ENCODE measurements at places on chromosomes 6 and 20.

DNA sequence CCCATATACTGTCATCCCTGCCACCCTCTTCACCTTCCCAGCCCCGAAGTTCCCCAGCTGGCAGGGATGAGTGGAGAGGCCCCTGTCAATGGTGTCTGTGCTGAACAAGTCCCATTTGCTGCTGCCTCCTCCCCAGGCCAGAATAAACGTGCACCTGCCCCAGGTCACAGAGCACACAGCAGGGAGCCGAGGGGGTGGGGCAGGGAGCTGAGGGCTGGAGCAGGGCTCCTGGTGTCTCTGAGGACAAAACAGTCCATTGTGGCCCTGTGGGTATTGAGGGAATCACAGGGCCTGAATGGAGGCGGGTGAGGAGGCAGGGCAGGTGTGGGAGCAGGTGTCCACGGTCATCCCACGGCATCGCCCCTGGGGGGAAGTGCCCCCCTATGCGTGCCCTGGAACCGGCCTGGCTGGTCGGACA is 55.8 kb downstream of the SNAI1 start:
- peaks cover 3% of the 10 kb centered on the region for H3K4me1 ChIP-seq
- H3K27ac ChIP-seq: no peak overlapping the region
- no peaks in the 10 kb centered on the region for H3K36me3 ChIP-seq
- H3K4me3 ChIP-seq: no peak overlapping the region
- no peak for DNase-seq
- peaks cover 22% of the 10 kb centered on the region for H3K27me3 ChIP-seq

GRCh38 chr6:136604328-136604825 is 54.2 kb upstream of the MAP7 start:
- peaks cover 53% of the 10 kb centered on the region for H3K36me3 ChIP-seq
- no peak overlapping the region for H3K27ac ChIP-seq
- no peak overlapping the region for H3K4me3 ChIP-seq
- DNase-seq: no peak

DNA sequence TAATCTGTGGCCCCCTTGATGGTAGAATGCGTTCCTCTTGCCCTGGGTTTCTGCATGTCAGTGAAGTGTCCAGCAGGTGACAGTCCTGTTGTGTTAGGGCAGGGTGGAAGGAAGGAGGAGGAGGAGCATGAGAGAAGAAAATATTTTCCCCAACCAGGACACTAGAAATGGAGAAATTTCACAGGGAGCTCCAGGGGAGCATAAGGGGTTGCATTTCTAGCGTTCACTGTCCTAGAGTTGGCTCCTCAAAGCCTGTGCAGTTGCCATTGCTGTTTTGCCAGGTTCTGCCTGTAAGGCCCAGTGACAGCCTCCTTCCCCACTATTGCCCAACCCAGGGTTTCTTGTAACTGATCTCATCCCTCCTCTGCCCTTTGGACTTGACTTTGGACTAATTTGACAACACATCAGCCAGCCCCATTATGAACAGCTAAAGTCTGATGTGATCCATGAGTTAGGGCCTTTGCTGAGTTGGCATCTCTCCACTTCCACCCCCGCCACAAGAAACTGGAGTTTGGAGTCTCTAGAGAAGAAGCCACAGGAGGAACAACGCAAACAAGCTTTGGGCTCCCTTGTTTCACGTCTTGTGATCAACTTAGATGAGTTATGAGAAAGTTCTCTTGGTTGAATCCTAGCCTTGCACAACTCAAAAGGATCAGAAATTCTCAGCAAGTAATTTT is 14.0 kb upstream of the FAM50B start:
- H3K27ac ChIP-seq: no peak overlapping the region
- H3K4me1 ChIP-seq: no peaks in the 10 kb centered on the region
- no peak overlapping the region for H3K4me3 ChIP-seq
- H3K36me3 ChIP-seq: no peaks in the 10 kb centered on the region
- no peak for DNase-seq

- H3K27ac ChIP-seq: no peak overlapping the region
- H3K36me3 ChIP-seq: no peaks in the 10 kb centered on the region
- H3K4me1 ChIP-seq: no peaks in the 10 kb centered on the region
- DNase-seq: no peak
- peaks cover 13% of the 10 kb centered on the region for H3K27me3 ChIP-seq
Measured at GRCh38 chr6:145209272-145209671, 526.0 kb downstream of the EPM2A start.

DNA sequence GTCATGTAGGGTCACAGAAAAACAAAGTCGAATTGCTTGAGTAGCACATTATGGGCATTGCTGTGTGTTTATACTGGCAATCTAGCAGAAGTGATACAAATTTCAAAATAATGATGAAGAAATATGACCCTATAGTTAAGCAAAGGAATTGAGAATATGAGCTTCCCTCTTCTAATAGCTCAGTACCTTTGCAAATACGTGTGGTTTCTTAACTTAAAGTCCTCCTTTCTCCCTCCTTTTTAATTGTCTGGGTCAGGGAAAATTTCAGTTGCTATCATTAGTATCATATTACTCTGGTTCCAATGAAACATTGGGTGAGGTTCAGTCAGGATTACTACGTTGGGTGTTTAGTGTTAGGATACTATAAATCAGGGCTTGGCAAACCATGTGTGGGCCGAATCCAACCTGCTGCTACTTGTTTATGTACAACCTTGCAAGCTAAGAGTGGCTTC is 166.8 kb upstream of the CARMIL1 start:
- peaks cover 59% of the 10 kb centered on the region for H3K36me3 ChIP-seq
- no peak overlapping the region for H3K27ac ChIP-seq
- no peak overlapping the region for H3K4me3 ChIP-seq
- no peaks in the 10 kb centered on the region for H3K27me3 ChIP-seq
- no peak for DNase-seq
- no peaks in the 10 kb centered on the region for H3K4me1 ChIP-seq

Data from effector memory CD8-positive, alpha-beta T cell (primary cell).